Endothelial cell of umbilical vein (primary cell): ENCODE measurements at places on chromosomes 6 and 20. TPM values are rescaled to one million over a fixed set of nuclear protein-coding genes. Genes with fewer than 3 reads are reported as not detected.
A peak's percentile ranks its signal among the peaks of the same experiment; 100 is the strongest.

- DNase-seq, result peak; percentile 57
Measured at GRCh38 chr6:43926634-43927531, 156.9 kb downstream of the VEGFA start.

DNA sequence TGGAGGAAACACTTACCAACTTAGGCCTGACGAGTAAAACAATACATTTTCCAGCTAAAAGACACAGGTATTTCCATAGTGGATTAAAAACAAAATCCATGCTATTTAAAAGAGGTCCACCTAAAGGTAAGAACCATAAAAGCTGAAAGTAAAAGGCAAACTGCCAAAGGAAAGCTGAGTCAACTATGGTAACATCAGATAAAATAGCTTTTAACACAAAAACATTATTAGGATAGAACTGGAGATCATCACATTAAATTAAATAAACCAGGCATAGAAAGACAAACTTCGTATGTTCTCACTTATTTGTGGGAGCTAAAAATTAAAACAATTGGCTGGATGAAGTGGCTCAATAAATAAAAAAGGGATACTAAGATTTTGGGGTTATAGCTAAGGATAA, 166.8 kb upstream of the SLC22A16 start:
- DNase-seq, result no peak

DNA sequence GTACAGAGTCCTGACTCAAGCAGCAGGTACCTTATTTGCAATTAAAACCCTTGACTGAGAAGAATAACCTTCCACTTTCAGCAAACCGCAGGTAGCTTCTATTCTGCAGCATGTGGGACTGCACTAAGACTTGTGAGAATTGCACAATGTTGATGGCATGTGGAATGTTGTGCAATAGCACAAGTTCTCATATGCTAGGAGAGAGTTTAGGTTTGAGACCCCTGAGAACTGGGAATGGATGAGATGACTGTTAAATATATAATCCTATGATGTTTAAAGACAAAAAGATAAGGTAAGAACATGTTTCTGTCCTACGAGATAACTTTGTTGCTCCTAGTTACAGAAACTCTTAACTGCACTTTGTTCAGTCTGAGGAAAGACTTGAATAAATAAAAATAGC, 194.6 kb downstream of the OTOR start:
- no peak for DNase-seq

- no peak for DNase-seq
Measured at GRCh38 chr6:36362551-36363370, 24.7 kb downstream of the ETV7 start.

GRCh38 chr6:71523548-71523947, 234.9 kb downstream of the OGFRL1 start:
- DNase-seq, result no peak

ZSCAN31 gene
- 19.5 and 23.0 TPM in 2 replicates for total RNA-seq

RNF217 gene
- 32.5 and 33.1 TPM in 2 replicates for total RNA-seq

- DNase-seq, result no peak
Measured at GRCh38 chr6:36592221-36592655, 1.9 kb upstream of the SRSF3 start.

DNA sequence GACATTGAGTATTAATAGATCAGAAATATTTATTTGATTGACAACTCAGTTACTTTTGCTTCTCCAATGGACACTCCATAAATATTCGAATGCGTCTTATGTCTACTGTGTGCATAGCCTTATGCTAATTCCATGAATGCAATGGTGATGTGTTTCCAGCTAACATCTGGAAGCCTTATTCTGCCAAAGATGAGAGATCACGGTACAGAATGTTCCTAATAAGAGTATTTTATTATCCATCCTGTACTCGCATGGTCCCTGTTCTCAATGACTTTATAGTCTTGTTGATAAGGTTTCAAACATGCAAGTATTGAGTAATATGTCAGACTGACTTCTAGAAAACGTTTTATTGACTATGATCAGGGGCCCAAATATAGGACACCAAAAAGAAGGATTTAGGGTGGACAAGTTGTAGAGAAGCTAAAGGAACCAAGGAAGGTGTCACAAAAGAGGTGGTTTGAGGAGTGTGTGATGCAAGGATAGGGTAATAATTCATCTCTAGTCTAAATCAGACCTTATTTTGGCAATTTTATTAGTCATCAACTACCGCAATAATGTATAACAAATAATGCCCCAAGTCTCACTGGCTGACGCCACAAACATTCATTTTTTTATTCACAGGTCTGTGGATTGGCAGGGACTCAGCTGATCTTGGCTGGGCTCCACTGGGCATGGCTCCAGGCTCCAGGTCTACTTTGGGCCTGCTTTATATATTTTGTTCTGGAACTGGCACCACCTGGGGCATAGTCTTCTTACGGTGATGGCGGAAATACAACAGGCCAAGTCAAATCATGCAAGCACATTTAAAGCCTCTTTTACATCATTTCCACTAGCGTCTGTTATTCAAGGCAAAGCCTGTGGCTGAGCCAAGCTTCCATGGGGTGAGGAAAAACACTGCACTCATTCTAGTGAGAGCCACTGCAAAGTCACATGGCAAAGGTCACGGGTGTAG, 24.5 kb upstream of the CD83 start:
- no peak for DNase-seq

DLL1 gene
- total RNA-seq, result 2.0 and 2.3 TPM in 2 replicates

- DNase-seq, result no peak
Measured at GRCh38 chr6:46056906-46057529, 41.4 kb upstream of the CLIC5 start.

DNA sequence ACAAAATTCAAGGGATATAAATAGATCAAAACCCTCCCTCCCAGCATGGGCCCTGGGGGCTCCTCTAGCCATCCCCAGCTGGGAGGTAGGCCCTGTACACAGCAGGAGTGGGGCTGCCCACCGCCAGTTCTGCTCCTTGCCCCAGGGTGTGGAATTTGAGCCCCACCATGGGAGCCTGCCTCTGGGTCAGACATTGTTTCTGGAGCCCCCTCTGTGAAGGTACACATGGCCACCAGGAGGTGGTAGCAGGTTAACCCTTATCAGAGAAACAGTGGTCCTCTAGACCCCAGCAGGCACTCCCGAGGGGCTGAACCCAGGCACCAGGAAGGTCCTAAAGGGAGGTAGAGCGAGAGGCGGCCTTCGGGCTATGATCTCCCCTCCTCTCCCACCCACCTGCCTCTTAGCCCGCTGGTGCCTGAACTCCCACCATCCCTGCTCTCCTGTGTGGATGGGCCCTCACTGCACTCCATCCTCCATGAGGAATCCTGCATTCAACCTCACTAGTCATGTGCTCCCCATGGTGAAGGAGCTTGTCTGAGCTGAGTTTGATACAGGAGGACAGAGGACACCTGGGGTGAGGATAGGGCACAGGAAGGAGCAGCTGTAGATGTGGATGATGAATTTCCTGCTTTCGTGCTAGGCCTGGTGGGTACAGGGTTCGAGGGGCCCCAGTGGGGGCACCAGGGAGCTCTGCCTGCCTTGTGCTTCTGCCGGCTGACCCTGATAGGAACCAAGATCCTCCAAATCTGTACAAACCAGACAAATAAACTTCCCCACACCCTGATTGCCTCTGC, 114.9 kb downstream of the GRM4 start:
- DNase-seq, result no peak

MMP24OS gene
- total RNA-seq, result 52.8 and 55.6 TPM in 2 replicates

- DNase-seq, result no peak
Measured at GRCh38 chr6:144094731-144095133, 641 bp downstream of the SF3B5 start.

DNA sequence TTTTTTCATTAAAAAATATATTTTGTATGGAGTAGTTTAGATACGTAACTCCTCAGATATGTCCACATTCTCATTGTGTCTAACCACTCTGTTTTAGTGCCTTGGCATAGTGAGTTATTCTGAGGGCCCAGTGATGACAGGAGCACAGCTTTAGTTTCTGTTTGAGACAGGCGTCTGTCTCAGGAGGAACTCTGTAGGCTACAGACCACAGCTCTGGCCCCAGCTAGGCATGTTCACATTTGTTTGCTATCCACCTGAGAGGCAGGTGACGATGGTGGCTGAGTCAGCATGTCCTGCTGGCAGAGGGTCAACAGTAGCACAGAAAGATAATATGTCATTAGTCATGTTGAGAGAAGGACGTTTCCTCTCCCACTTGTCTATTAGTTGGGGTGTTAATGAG, 16.3 kb downstream of the LRRC1 start:
- DNase-seq, result no peak

DNA sequence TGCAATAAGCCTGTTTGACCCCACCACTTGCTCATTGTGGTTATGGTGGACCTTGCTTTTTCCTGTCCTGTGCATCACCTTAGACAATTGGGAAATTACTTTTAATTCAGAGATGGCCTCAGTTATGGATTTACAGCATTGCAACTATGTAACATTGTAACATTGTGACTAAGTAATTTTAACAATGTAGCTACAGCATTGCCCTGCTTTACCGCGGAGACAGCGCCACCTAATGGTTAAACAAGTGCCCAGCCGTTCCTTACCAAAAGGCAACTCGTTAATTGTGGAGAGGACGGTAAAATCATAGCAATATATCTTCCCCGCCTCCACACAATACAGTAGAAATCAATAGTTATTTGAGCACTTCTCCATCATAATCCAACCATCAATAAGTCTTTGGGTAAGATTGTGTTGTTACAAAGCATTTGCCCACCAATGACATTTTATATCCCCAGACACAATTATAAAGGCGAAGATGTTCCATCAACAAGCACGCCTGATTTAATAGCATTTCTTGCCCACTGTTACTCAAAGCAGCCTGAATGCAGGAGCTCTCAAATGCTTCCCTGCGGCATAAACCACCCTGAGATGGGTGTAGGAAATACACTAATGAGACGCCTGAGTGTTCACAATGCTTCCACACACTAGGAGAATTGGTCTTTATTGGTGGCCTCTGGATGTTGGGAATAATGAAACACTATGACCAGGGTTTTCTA, 93.7 kb downstream of the PROKR2 start:
- DNase-seq, result peak; percentile 64

- no peak for DNase-seq
Measured at GRCh38 chr6:38728203-38728602, 13.1 kb downstream of the DNAH8 start.

ATP6V1G2 gene
- total RNA-seq, result 0.84 and 1.4 TPM in 2 replicates

GRCh38 chr6:11789744-11790143, 11.1 kb upstream of the ADTRP start:
- no peak for DNase-seq

SYTL3 gene
- 0.74 and 0.77 TPM in 2 replicates for total RNA-seq

DNA sequence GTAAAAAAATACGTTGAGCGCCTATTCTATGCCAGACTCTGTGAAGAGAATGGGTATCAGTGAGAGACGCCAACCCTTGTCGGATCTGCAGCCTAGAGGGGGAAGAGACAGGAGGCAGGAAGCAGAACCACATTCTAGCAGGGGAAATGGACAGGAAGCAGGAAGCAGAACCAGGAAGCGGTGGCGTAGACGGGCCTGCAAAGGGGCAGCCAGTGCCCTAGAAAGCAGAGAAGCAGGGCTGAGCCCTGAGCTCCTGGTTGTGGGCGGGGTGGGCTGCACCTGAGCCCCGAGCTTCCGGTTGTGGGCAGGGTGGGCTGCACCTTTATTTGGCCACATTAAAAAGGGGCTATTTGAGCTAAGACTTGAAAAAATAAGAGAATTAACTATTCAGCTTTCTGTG, 71.9 kb downstream of the FAM120B start:
- DNase-seq, result no peak

BTNL2 gene
- total RNA-seq, result not detected in 2 replicates

DNA sequence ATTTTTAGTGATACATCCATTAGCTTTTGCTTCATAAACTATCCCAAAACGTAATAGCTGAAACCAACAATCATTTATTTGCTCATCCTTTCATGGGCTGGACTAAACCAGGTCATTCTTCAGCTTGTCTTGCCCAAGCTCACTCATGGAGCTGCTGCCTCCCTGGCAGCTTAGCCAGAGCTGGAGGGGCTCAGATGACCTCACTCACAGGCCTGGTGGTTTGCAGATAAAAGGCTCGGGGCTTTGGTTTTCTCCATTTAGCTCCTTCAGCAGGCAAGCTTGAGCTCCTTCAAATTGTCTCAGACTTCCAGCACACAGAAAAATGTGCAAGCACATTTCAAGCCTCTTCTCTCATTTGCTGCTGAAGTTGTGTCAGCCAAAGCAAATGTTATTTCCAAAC, 139.1 kb downstream of the BTBD3 start:
- DNase-seq, result no peak

CRISP3 gene
- total RNA-seq, result not detected in 2 replicates

DNA sequence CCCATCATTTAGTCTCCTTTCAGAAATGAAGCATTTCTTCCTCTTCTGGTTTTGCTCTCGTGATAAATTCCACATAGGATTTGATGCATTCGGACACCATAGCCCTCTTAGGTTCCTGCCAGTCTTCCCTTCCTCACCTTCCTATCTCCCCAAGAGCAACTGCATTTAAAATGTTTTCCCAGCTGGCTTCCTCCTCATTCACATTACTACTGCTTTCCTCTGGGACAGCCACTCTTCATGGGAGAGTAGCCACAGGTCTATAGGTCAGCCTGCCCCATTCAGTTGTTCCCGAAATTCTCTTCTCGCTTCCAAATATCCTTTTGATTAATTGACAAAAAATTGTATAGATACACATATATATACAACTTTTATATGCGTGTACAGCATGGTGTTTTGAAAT, 214.2 kb upstream of the PDE10A start:
- DNase-seq, result no peak

DNA sequence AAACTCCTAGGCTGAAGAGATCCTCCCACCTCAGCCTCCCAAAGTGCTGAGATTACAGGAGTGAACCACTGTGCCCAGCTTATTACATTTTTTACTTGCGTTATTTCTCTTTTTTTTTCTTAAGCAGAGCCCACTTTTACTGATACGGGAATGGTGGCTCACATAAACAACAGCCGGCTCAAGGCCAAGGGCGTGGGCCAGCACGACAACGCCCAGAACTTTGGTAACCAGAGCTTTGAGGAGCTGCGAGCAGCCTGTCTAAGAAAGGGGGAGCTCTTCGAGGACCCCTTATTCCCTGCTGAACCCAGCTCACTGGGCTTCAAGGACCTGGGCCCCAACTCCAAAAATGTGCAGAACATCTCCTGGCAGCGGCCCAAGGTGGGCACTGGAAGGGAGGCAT, 10.5 kb downstream of the CAPN11 start:
- no peak for DNase-seq

C4B gene
- 6.3 and 6.5 TPM in 2 replicates for total RNA-seq
